Stimulated activated CD4-positive, alpha-beta T cell treated with anti-CD3 and anti-CD28 coated beads, TNF-alpha, amount 100 ng/mL, for 48 hours (primary cell): ENCODE measurements at places on chromosomes 13 and 19.

DNA sequence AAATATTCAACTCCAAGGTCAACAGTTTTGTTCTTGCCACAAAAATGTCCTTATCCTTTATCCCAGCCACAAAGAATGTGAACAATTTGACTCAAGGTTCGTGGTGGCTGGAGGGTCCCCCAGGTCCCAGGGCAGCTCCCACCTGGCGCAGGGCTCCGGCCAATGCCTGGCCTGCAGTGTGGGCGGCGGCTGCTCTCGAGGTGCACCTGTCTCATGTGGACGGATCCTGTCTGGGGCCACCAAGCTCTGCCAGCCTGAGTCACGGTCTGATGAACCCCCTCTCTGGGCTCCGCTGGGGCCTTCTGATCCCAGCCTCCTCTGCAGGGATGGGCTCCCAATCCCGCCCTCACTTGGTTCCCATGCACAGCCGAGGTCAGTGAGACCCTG lies 49.4 kb downstream of the GAS6 start:
- no peak for DNase-seq

GRCh38 chr13:40589285-40590109 lies 76.9 kb downstream of the FOXO1 start:
- DNase-seq, result no peak

- DNase-seq, result no peak
These were observed 223.5 kb downstream of the KLF12 start for GRCh38 chr13:73910733-73911132.

DNA sequence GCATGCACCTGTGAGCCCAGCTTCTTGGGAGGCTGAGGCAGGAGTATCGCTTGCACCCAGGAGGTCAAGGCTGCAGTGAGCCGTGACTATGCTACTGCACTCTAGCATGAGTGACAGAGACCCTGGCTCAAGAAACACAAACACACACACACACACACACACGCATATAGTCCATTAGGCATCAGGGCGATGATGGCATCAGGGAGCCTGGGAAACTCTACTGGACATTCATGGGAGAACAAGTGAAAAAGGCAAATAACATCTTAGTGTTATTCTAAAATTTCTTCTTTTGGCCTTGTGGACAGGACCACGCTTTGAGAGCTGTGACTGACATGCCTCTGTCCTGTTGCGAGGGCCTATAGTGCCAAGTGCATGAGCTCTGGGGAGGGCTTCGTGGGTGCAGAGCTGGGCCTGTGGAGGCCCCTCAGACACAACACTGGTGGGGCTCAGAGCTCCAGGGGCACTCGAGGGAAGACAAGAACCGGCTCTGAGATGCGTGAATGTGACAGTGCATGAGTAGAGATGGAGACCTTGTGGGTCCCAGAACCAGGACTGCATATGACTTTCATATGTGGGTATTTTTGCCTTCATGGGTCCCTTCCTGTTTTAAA lies 8.0 kb upstream of the USF2 start:
- no peak for DNase-seq

GRCh38 chr19:43782311-43782660 lies 1.5 kb upstream of the KCNN4 start:
- no peak for DNase-seq

DNA sequence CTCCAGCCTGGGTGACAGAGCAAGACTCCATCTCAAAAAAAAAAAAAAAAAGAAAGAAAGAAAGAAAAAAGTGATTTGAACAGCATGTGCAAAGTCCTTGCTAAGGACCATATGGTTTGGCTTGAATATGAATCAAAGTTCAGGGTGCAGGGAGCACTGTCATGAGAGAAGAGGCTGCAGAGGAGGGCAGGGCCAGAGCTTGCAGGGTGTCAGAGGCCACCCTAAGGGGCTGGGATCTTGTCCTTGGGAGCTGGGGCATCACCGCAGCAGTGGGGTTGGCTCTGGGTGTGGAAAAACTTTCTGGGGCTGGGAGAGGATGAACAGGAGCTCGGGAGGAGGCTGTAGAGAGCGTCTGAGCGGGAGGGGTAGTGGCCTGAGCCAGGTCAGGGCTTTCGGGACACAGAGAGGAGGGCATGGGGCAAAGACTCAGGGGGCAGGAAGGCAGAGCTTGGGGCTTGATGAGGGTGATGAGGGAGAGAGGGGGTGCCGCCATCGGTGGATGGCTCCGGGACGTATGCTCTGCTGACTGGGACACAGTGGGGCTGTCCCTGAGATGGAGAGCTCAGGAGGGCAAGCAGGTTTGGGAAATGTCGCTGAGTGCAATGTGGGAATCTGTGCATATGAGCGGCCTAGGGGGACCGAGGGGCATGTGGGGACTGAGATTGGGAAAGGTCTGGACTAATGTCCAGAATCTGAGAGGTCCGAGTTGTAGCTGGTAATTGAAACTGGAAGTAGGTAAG lies 3.0 kb downstream of the TRPM4 start:
- DNase-seq, result no peak

- DNase-seq, result no peak
These were observed 126.5 kb downstream of the ZNF536 start for GRCh38 chr19:30498707-30499106.

DNA sequence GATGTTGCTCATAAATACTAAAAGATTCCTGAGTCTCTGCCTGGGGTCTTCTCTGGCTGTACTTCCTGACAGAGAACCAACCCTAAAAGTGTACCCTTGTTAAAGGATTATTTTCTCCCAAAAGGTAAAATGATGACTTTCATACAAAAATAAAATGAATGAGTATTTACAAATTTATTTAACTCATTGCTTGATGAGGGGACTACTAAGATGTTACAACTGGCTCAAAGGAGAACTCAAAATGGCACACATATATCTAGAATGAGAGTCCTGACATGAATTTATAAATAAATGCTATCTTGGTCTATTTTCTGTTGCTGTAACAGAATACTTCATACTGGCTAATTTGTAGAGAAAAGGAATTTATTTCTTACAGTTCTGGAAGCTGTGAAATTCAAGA lies 30.5 kb downstream of the STOML3 start:
- DNase-seq, result no peak

- DNase-seq, result no peak
These were observed 13.5 kb downstream of the TMEM272 start for GRCh38 chr13:51831519-51831918.

GRCh38 chr19:34589730-34590129 lies 87.2 kb downstream of the SCGB2B2 start:
- DNase-seq, result no peak

DNA sequence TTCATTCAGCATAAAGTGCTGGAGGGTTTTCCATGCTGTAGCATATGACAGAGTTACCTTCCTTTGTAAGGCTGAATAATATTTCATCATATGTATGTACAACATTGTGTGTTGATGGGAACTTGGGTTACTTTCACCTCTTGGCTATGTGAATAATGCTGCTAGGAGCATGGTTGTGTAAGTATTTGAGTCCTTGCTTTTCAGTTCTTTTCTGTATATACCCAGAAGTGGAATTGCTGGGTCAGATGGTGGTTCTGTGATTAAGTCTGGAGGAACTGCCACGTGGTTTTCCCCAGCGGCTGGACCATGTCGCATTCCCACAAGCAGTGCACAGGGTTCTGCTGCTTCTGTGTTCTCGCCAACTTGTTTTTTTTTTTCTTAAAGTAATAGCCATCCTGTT lies 101.2 kb upstream of the TEX29 start:
- DNase-seq, result no peak

- no peak for DNase-seq
These were observed 6.5 kb downstream of the ARMC6 start for GRCh38 chr19:19039901-19040300.
